ENCODE measurements at places on chromosomes 7 and 10.

DNA sequence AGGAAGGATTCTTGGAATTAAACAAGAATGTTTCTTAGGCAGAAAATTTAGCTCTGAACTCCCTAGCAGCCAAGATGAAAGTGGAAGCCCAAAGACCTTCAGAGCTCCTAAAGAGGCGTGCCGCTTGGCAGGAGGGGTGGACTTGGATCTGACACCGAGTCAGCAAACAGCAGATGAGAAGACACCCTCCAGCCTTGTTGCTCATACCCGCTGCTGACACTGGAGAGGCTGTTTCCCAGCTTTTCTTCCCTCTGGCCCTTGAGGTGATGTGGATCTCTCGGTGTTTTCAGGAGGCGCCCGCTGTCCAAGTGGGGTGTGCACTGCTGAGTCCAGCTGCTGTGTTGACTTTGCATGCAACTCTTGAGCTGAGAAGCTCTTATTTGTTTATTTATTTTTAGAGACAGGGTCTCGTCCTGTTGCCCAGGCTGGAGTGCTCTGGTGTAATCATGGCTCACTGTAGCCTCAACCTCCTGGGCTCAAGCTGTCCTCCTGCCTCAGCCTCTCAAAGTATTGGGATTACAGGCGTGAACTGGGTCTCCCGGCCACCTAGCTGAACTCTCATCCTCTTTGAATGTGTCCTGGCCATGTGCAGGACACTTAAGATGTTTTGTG is 21.5 kb downstream of the SLC18A2 start:
- H3K36me3 ChIP-seq: no peaks in the 10 kb centered on the region
- no peak overlapping the region for H3K4me3 ChIP-seq
- peaks cover 12% of the 10 kb centered on the region for H3K27me3 ChIP-seq
- H3K27ac ChIP-seq: no peak overlapping the region
- no peaks in the 10 kb centered on the region for H3K4me1 ChIP-seq

DNA sequence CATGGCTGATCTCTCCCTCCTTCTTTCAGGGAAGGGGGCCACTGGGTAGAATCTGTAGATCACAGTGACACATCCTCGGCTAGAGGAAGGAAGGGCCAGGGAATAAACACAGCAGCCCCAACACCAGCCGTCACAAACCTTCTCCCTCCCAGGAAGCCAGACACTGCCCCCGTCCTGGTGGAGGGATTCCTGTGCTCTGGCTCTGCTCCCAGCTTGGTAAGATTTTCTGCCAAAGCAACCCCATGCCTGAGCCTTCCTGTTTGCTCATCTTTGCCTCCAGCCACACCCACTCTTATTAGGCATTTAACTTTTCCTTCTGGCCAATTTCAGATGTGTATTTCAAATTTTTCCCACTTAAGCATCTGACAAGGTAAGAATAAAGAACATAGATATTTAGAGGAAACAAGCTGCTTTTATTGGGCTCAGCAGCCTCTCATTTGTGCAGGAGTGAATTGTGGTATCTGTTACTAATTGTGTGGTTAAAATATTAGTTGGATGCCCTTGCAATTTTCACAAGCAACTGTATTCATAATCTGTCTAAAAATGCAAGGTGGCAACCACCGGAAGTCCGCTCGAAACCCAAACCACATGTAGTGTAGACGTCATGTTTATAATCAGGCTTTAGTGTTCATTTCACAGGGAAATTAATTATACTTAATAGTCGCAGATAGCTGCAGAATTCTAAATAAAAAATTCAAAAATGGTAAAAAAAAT is 13.2 kb upstream of the NPS start:
- H3K4me3 ChIP-seq: no peak overlapping the region
- H3K27me3 ChIP-seq: no peaks in the 10 kb centered on the region
- no peaks in the 10 kb centered on the region for H3K4me1 ChIP-seq

- no peak for DNase-seq
- H3K4me3 ChIP-seq: no peak overlapping the region
- no peaks in the 10 kb centered on the region for H3K36me3 ChIP-seq
- H3K4me1 ChIP-seq: no peaks in the 10 kb centered on the region
- no peak overlapping the region for H3K27ac ChIP-seq
- peaks cover 18% of the 10 kb centered on the region for H3K27me3 ChIP-seq
These were observed 137.1 kb upstream of the UNC5B start for GRCh38 chr10:71075086-71075758.

- H3K4me3 ChIP-seq: no peak overlapping the region
- no peaks in the 10 kb centered on the region for H3K36me3 ChIP-seq
- peaks cover 19% of the 10 kb centered on the region for H3K4me1 ChIP-seq
- H3K27ac ChIP-seq: no peak overlapping the region
These were observed 40.2 kb upstream of the TES start for GRCh38 chr7:116170180-116170579.

- H3K4me1 ChIP-seq: peaks cover 13% of the 10 kb centered on the region
- no peak within 1 kb of the TSS for H3K27ac ChIP-seq
- DNase-seq: no peak
- H3K27me3 ChIP-seq: no peaks in the 10 kb centered on the region
These were observed at the start of gene CUZD1 for GRCh38 chr10:122845783-122846332. CUZD1 (minus strand) TSS chr10:122845857; CDS start chr10:122845843, 14 bp downstream.

GRCh38 chr7:140222814-140223213 is 46.0 kb upstream of the KDM7A start:
- H3K4me1 ChIP-seq: no peaks in the 10 kb centered on the region
- H3K27me3 ChIP-seq: peaks cover 13% of the 10 kb centered on the region
- no peaks in the 10 kb centered on the region for H3K36me3 ChIP-seq

- H3K4me1 ChIP-seq: no peaks in the 10 kb centered on the region
- H3K36me3 ChIP-seq: no peaks in the 10 kb centered on the region
- no peak overlapping the region for H3K27ac ChIP-seq
- no peak overlapping the region for H3K4me3 ChIP-seq
These were observed 28.6 kb downstream of the PON3 start for GRCh38 chr7:95367606-95368005.

- H3K27ac ChIP-seq: no peak overlapping the region
- no peak overlapping the region for H3K4me3 ChIP-seq
- no peaks in the 10 kb centered on the region for H3K4me1 ChIP-seq
- H3K36me3 ChIP-seq: no peaks in the 10 kb centered on the region
- H3K27me3 ChIP-seq: peaks cover 6% of the 10 kb centered on the region
These were observed 133.4 kb downstream of the EVX1 start for GRCh38 chr7:27375958-27376357.

DNA sequence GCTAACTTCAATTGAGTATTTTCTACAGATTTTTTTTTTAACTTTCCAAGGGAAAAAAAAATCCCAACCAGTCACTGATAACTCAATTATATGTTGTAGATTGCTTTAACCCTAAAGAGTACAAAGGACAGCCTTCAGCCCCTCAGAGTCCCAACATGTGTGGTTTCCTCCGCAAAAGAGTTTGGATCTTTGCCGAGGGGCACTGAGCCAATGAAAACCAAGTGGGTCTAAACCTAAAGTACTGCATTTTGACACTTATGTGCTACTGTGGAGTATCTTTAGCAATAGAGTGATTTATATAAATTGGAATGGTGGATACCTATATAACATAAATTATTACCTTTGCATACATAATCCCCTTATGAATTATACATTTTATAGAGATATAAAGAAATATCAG is 91.5 kb downstream of the SEMA3D start:
- H3K27me3 ChIP-seq: no peaks in the 10 kb centered on the region
- H3K4me3 ChIP-seq: no peak overlapping the region
- H3K4me1 ChIP-seq: peaks cover 2% of the 10 kb centered on the region
- H3K36me3 ChIP-seq: no peaks in the 10 kb centered on the region
- no peak for DNase-seq

- H3K27ac ChIP-seq: no peak overlapping the region
- no peaks in the 10 kb centered on the region for H3K36me3 ChIP-seq
- H3K4me1 ChIP-seq: no peaks in the 10 kb centered on the region
These were observed 347.8 kb upstream of the PLXDC2 start for GRCh38 chr10:19468413-19468812.

DNA sequence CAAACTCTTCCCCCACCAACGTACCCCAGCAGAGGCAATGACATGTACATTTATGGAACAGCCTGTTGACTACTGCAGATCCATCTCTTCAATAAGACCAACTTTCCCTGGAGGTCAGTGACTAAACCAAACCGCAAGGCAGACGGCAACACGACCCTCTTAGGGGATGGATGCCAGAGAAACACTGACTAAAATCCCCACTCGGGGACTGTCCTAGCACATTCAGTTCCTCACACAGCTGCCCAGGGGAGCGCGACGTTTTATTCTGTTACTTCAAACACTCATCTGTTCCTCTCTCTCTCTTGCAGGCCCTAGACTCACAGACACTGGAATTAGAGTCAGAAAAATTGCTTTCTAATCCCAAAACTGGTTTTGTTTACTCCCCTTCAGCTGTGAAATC is 146.5 kb upstream of the PRSS1 start:
- DNase-seq: no peak
- no peak overlapping the region for H3K4me3 ChIP-seq
- H3K27me3 ChIP-seq: peaks cover 3% of the 10 kb centered on the region
- no peaks in the 10 kb centered on the region for H3K36me3 ChIP-seq
- peaks cover 11% of the 10 kb centered on the region for H3K4me1 ChIP-seq
- H3K27ac ChIP-seq: no peak overlapping the region

DNA sequence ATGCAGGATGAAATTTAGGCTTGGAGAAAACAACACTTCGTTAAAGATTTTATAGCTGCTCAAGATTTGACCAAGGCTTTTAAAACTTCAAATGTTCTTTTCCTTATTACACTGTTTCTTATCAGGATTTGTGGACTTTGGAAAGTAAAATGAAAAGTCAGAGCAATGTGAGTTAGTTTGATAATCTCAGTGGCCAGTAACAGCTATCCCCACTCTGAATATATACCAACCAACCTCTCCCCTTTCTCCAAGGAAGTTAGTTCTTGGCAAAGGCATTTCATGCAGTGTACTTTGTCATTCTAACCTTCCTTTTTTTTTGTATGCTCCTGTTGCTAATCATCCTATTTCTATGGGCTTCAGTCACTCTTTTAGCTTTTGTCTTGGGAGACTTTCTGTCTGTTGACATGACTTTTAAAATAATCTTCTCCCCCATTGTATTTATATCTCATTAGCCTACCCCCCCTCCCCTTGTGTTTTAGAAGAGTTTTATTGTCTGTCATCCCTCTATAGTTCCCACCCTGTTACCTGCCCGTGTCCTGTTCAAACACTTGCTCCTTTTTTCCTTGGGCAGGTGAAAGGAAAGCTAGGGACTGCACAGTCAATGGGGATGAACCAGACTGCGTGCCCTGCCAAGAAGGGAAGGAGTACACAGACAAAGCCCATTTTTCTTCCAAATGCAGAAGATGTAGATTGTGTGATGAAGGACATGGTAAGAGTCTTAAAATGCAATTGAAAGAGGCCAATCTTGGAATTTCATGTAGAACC is 16.7 kb downstream of the FAS start:
- H3K36me3 ChIP-seq: peaks cover 19% of the 10 kb centered on the region
- no peak for DNase-seq
- no peak overlapping the region for H3K27ac ChIP-seq
- no peaks in the 10 kb centered on the region for H3K4me1 ChIP-seq
